ENCODE measurements at places on chromosomes 12 and 14. TPM values are rescaled to one million over a fixed set of nuclear protein-coding genes. Genes with fewer than 3 reads are reported as not detected.

Gene DGKA
- 16.3 TPM for polyA plus RNA-seq

Gene MMP17
- 6.5 TPM for polyA plus RNA-seq

Gene CCDC177
- polyA plus RNA-seq: not detected

Gene COL2A1
- 6.6 TPM for polyA plus RNA-seq

Gene RND1
- 0.37 TPM for polyA plus RNA-seq

Gene CARMIL3
- 0.10 TPM for polyA plus RNA-seq

Gene RASSF9
- 1.8 TPM for polyA plus RNA-seq

Gene CLEC6A
- not detected for polyA plus RNA-seq

Gene LTB4R2
- 4.1 TPM for polyA plus RNA-seq

Gene PPP4R4
- polyA plus RNA-seq: 0.22 TPM

Gene TESPA1
- polyA plus RNA-seq: 1.5 TPM

Gene ACAD10
- polyA plus RNA-seq: 22.7 TPM

Gene CAND1
- polyA plus RNA-seq: 77.4 TPM

Gene SAMD4A
- 63.5 TPM for polyA plus RNA-seq

Gene CLEC4D
- polyA plus RNA-seq: not detected

Gene OTX2
- polyA plus RNA-seq: not detected

Gene BMP4
- polyA plus RNA-seq: 13.7 TPM

Gene CPNE8
- polyA plus RNA-seq: 7.2 TPM

Gene HCAR1
- 0.32 TPM for polyA plus RNA-seq

Gene RAPGEF3
- 14.0 TPM for polyA plus RNA-seq

Gene TPPP2
- 0.72 TPM for polyA plus RNA-seq

Gene SHMT2
- polyA plus RNA-seq: 65.1 TPM

Gene IAPP
- not detected for polyA plus RNA-seq

Gene TUBA1A
- 757 TPM for polyA plus RNA-seq

Gene BHLHE41
- 3.7 TPM for polyA plus RNA-seq

Gene C1S
- polyA plus RNA-seq: 138 TPM

Gene NUBPL
- polyA plus RNA-seq: 8.8 TPM

Gene TMTC1
- 57.0 TPM for polyA plus RNA-seq

Gene PDE3A
- polyA plus RNA-seq: 10.4 TPM

Gene GPRC5A
- polyA plus RNA-seq: 1.4 TPM

Gene HOXC5
- polyA plus RNA-seq: 1.8 TPM

Gene IL26
- polyA plus RNA-seq: not detected

Gene ST8SIA1
- 11.6 TPM for polyA plus RNA-seq

Gene CATSPERB
- 0.40 TPM for polyA plus RNA-seq

Gene TMEM229B
- 0.31 TPM for polyA plus RNA-seq

Gene SERPINA12
- polyA plus RNA-seq: not detected

Gene RNU4-1
- polyA plus RNA-seq: not detected

Gene TUBA1B
- polyA plus RNA-seq: 835 TPM

Gene KIF26A
- polyA plus RNA-seq: 11.7 TPM

Gene SDR9C7
- polyA plus RNA-seq: 0.36 TPM

Measured in hindlimb muscle (tissue), 1 donor.